ENCODE measurements at places on chromosomes 3 and 15. TPM values are rescaled to one million over a fixed set of nuclear protein-coding genes. Genes with fewer than 3 reads are reported as not detected.

DNA sequence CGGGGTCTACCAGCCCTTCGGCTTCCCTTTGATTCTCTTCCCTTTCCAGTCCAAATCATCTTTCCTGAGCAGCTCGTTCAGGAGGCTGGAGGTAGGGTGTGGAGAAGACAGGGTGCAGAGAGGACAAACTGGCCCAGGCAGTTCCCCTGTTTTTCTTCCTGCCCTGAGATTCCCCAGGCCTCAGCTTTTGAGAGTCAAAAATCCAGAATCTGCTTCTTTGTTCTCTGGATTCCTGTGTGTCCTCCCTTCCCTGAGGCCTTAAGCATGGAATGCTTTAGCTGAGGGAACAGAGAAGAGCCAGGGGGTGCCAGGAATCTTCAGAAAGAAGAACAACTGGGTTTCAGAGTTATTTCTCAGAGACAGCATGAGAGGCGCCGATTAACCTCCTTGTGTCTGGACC is 26.7 kb upstream of the LRTM1 start:
- H3K4me1 ChIP-seq: no peaks in the 10 kb centered on the region
- no peak overlapping the region for H3K27ac ChIP-seq
- no peak overlapping the region for H3K4me3 ChIP-seq
- DNase-seq: no peak
- no peaks in the 10 kb centered on the region for H3K36me3 ChIP-seq

- H3K27me3 ChIP-seq: peaks cover 2% of the 10 kb centered on the region
- DNase-seq: no peak
- H3K4me3 ChIP-seq: no peak overlapping the region
- no peaks in the 10 kb centered on the region for H3K36me3 ChIP-seq
These were observed 9.9 kb downstream of the CHDH start for GRCh38 chr3:53836084-53836872.

DNA sequence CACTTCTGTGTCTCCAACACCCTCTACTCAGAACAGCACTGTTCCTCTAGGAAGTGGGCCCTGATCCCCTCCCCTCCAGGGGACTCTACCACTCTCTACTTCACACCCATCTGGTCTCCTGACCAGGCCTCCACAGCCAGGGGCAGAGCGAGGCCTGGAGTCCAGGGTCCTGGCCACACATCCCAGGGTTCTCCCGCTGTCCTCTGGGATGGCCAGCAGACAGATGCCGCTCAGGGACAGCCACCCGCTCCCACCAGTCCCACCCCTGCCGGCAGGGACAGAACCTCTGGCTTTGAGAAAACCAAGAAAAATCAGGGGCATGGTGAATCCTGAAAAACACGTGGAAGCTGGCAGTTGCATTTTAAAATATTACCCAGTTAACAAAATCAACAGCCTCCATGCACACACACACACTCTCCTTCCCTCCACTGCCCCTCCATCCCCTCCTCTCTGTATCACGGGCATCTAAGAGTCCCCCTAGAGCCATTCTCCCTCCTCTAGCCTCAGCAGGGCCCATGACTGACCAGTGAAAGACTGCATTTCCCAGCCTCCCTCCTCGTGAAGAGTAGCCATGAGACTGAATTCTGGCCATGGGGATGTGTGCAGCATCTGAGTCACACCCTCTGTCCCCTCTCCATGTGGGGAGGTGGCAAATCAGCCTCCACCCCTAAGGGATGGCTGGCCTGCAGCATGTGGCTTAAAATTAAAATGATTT is 32.1 kb upstream of the IQSEC1 start:
- DNase-seq: no peak
- no peaks in the 10 kb centered on the region for H3K4me1 ChIP-seq
- H3K27me3 ChIP-seq: no peaks in the 10 kb centered on the region
- H3K36me3 ChIP-seq: no peaks in the 10 kb centered on the region
- no peak overlapping the region for H3K27ac ChIP-seq

- DNase-seq: no peak
- H3K4me1 ChIP-seq: no peaks in the 10 kb centered on the region
- H3K4me3 ChIP-seq: no peak overlapping the region
- no peak overlapping the region for H3K27ac ChIP-seq
- H3K27me3 ChIP-seq: peaks cover 6% of the 10 kb centered on the region
These were observed 102.3 kb downstream of the ZPLD1 start for GRCh38 chr3:102537123-102537522.

DNA sequence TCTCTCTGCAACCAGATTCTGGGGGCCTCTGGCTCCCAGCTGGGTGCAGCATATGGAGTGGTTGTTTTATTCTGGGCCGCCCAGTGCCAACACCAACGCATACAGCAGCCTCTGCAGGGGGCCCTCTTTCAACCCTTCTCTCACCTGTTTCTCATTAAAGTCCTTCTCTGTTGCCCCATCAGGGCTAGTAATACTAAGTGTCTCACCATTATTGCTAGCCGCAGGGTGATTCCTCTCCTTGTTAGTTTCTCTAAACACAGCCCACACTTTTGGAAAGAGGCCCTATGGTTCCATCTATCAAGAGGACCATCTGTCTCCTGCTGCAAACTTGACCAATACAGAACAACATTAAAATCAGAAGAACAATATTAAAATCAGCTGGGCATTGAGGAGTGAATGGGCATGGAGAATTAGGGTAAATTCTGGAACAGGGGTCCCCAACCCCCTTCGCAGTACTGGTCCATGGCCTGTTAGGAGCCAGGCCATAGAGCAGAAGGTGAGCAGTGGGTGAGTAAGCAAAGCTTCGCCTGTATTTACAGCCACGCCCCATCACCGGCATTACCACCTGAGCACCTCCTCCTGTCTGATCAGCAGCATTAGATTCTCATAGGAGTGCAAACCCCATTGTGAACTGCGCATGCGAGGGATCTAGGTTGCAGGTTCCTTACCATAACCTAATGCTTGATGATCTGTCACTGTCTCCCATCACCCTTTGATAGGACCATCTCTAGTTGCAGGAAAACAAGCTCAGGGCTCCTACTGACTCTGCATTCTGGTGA is 36.5 kb downstream of the ALS2CL start:
- DNase-seq: no peak
- H3K4me3 ChIP-seq: no peak overlapping the region
- H3K36me3 ChIP-seq: peaks cover 2% of the 10 kb centered on the region
- peaks cover 5% of the 10 kb centered on the region for H3K27me3 ChIP-seq
- no peaks in the 10 kb centered on the region for H3K4me1 ChIP-seq
- no peak overlapping the region for H3K27ac ChIP-seq

DNA sequence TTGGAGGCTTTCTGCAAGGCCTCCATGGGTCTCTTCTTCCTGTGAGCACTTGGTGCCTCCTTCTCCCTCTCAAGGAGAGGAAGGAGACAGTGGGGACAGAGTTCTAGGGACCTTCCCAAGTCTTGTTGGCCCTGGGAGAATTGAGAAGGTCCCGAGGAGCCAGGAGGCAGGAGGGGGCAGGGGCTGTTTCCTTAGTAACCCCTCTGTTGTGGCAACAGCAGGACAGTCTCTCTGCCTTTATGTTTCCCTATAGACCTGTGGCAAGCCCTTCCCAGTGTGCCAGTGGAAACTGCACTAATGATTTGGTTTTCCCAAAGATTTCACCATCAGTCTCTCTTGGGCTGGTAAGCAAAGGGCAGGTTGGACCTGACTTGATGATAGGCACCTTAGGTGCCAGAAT is 87.8 kb upstream of the GALNT15 start:
- H3K4me1 ChIP-seq: no peaks in the 10 kb centered on the region
- H3K4me3 ChIP-seq: no peak overlapping the region
- peaks cover 6% of the 10 kb centered on the region for H3K27me3 ChIP-seq
- peaks cover 3% of the 10 kb centered on the region for H3K36me3 ChIP-seq

DNA sequence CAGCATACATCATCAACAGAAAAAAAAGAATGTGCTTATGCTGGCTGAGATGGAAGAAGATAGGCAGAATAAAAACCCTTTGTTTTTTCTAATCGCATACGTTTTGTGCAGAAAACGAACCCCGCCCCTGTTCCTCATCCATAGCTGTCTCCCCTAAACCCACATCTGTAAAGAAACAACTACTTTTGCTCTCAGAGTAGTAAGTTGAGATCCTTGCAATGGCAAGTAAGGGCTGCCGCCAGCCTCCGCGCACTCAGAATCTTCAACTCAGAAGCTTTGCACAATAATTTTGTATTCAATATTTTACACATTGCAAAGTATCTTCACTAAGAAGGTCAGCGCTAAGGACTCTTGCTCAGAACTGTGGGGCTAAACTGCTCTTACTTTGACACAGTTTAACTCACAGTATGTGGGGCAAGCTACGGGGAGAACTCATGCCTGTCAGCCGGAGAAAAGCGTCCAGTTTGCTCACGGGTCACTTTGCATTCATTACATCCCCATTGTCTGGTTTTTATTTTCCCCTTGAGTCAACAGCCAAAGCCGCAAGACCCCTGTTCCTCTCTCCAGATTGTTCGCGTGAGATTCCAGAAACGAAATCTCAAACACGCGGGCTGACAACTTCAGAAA is 1.0 kb downstream of the LYSMD4 start:
- peaks cover 5% of the 10 kb centered on the region for H3K36me3 ChIP-seq
- H3K27ac ChIP-seq: peak overlapping the region; percentile 59
- H3K4me1 ChIP-seq: peaks cover 23% of the 10 kb centered on the region

The BRK1 gene
- total RNA-seq: 83.4 TPM
